ENCODE measurements at places on chromosomes 5 and 9.

DNA sequence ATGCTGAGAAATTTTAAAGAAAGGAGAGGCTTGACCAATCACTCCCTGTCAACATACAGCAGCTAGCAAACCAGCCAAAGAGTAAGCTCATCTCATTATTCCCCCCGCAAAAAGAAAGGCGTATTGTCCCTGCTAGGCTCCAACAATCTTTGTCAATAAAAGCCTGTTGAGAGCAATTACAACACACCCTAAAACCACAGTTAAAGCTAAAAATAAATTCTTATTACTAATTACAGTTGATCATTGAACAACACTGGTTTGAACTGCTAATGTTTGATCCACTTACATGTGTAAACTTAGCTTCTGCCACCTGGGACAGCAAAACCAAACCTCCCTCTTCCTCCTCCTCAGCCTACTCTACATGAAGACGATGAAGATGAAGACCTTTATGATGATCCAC, 151.2 kb downstream of the TSSK1B start:
- no peak for DNase-seq

- DNase-seq, result no peak
Observed at GRCh38 chr5:167814828-167815227, 476.6 kb upstream of the WWC1 start.

GRCh38 chr9:112162621-112163413, 12.3 kb downstream of the SUSD1 start:
- DNase-seq, result no peak

GRCh38 chr9:92734931-92735635, 29.6 kb downstream of the BICD2 start:
- DNase-seq, result no peak

- no peak for DNase-seq
Observed at GRCh38 chr5:174139623-174140022, 94.1 kb downstream of the NSG2 start.

DNA sequence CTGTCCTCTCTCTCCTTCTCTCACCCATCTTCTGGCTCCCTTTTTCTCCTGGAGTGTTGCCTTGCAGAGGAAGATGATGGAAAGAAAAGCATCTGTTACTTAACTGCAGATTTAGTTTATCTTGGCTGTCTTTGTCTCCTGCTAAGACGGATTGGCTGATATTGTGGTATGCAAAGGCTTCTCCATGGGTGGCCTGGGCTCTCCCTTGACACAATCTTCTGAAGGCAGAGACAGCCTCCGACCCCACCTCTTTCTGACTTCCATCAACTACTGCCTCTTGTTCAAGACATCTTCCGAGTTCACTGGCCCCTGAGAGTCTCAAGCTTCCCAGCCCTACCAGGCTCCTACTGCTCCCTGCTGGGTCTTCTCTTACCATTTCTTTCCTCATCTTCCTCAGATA, 403.7 kb downstream of the LRRC70 start:
- no peak for DNase-seq

GRCh38 chr5:103801681-103802080, 239.1 kb upstream of the NUDT12 start:
- DNase-seq, result no peak

DNA sequence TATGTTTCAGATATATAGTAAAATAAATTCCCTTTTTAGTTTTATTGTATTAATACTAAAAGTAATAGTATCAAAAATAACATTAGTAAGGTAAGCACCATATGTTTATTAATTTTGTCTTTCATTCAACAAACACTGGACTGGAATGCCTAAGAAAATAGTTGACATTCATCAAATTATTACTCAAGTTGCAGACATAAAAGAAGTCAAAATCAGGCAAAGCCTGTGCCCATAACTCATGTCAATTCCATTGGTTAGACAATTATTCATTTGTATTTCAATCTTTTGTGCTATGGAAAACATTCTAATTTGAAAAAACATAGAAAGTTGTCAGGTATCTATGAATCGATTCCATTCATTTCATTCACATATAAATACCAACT, 158.9 kb downstream of the CEMIP2 start:
- no peak for DNase-seq

GRCh38 chr5:139848508-139849100, 53.0 kb downstream of the PSD2 start:
- peak; percentile 7 for DNase-seq

GRCh38 chr9:16417749-16418148, 452.7 kb downstream of the BNC2 start:
- no peak for DNase-seq

DNA sequence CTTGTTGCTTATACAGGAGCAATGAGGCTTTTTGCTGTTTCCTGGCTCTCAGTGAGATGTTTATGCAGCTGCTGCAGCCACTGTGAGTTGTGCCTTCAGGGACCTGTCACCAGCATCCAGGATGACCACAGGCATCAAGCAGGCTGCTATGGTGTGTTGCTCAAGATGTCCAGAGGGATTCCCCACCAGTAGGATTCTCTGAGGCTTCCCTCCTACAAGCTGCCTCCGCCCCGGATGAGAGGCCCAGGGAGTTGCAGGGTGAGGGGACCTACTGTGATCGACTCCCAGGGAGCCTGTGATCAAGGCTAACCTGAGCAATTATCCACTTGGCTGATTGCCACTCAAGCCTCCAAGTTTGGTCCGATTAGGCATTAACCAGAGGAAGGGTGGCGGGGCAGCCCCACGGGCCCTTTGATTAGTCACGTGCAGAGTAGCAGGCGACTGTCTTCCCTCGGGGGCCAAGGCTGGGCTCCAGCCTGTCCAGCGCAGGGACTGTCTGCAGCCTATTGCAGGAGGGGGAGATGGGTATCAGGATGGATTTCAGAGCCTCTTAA, 1.8 kb upstream of the FAT2 start:
- DNase-seq, result no peak

DNA sequence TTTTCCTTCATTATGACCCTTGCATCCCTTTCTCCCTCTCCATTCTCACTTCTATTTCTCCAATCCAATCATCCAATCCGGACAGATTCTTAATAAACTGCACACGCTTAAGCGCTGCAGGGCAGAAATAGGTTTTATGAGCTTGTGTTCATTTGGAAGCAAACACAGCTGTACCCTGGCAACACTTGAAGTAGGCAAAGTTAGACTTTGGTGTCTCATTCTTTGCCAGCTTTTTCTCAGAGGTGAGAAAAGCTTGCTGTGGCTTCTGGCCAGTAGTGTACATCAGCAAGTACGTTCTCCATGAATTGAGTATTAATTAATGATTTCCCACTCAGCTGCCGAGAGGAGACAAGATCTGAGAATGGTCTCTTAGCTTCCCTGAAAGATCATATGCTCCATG, 88.5 kb downstream of the FBXO4 start:
- DNase-seq, result no peak

GRCh38 chr5:146945617-146946084, 67.1 kb upstream of the PPP2R2B start:
- DNase-seq, result no peak

DNA sequence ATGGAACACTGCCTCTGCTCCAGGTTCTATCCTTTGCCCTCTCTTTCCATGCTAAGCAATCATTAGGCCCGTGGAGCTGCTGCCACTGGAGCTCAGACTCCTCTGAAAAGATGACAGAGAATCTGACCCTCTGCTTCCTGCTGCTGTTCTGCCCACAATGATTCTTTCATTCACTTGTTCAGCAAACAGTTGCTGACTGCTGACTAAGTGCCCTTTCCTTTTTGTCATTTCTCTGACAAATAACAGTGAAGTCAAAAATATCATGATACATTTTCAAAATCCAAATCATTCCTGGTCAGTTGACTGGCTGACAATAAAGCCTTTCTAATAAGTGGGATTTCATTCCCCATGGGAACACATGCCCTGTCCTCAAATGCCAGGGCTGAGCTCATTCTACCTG, 110.1 kb downstream of the SIL1 start:
- no peak for DNase-seq

DNA sequence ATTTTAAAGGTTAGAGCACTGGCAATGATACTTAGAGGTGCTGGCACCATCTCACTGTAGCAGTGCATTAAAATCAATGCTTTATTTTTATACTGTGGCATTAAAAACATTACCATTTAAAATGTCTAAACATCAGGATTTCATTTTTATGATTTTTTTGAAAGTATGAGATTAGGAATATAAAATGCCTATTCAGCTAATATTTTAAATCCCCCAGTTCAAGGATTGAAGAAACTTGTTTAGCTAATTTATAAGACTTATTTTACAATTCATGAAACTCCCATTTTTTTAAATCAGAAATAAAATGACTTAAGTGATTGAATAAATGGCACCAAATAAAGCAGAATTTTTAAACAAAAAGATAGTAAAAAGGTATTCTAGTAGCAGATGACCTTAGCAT, 625.6 kb downstream of the RAB3C start:
- no peak for DNase-seq

GRCh38 chr9:90061187-90061586, 456.4 kb downstream of the GADD45G start:
- DNase-seq, result no peak

DNA sequence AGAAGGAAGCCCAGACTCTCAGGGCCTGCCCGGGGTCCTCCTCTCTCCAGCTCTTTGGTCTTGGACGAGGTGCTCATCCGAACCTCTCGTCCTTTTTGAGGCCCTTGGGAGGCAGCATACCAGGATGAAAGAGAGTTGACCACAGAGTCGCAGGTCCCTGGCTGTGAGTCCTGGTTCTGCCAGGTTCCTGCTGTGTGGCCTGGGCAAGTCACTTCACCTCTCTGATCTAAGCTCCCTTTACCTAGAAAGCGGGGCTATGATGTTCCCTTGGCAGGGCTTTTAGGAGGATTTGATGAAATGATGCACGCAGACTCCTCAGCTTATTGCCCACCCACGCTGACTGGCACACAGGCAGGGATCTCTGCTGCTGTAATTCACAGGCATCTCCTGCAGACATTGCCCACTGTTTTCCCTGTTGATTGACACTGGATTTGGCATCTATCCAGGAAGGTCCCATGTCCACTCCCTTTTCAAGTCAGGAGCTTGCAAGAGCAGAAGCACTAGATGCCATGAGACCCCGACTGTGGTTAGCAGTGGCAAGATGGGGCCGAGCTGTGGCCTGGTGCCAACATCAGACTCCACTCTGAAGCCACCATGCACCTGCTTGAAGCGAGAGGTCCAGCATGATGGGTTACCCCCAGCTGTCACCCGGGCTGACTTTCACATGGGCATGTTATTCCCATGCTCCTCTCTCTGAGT, 71.5 kb downstream of the MACROH2A1 start:
- DNase-seq, result no peak

- DNase-seq, result peak; percentile 75
Observed at GRCh38 chr9:104991144-104991953, 63.4 kb upstream of the ABCA1 start.

DNA sequence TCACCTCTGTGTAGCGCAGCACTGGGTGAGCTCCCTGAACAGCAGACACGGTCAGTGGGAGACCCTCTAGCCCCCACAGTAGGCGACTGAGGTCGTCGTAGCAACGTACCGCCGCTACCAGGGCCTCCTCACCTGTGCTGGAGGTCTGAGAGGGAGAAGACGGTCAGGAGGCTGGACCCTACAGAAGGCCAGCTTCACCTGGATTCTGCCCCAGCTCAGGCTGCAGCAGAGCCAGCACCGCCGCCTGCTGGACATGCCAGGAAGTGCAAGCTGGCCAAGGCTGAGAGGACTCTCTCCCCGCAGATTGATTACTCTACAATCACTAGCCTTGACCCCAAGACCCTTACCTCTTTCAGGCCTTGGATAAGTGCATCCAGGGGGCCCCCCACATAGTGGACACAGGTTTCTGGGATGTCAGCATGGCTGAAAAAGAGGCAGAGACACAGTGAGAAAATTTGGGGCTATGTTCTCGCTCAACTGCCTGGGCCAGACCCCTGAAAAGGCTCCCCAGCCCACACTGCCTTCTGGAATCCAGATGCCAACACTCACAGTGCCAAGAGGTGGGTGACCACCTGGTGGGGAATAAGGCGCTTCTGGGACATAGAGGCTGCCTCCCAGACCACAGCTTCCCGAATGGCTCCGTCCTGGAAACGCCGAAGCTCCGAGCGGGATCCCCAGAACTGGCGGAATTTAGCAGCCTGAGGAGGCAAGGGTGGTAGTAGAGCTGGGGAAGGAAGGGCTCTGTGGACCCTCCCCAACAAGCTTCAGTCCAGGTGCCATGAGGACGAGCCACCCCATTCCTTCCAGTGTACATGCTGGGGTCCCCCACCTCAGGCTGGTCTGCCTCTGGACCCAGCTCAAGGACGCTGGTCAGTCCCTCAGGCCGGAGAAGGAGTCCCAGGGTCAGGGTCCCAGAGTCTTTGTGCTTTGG, 6.9 kb downstream of the NOL6 start:
- DNase-seq, result peak; percentile 54

DNA sequence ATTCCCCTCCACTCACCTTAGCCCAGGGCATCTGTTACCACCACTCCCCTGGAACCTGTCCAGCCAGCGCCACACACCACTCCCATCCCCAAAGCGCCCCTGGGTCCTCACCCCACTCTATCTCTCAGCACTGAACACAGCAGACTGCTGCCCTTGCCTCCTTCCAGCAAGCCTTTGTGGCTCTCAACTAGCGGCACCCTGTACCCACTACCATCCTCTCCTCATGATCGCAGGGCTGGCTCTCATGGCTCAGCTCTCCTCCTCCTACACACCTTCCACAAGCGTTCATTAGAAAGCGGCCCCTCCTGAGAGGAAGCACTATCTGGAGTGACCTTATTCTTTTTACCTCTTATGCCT, 13.3 kb upstream of the BASP1 start:
- DNase-seq, result no peak

DNA sequence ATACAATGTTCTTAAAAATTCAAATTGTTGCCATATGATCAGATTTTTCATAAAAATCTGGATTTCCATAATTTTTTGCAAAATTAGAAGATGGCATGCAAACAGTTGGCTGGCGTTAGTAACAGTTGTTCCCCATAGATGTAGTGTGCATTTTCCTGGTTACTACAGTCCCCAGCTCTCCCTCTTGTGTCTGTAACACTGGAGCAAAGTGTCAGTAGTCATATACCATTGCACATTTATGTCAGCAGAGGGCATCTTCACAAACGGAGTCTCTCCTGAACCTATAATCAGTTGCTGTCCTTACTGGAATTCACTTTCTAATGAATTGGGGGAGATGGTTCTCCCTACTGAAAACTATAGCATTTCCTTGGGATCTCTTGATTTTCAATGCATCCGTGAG, 44.7 kb upstream of the DMAC1 start:
- no peak for DNase-seq

- DNase-seq, result no peak
Observed at GRCh38 chr5:141369994-141370848, at the start of gene PCDHGB3. TSS of gene PCDHGB3 (plus strand) at chr5:141370242. CDS start at chr5:141370395, 153 bp downstream.

GRCh38 chr5:173802670-173803165, 85.4 kb upstream of the CPEB4 start:
- DNase-seq, result no peak

DNA sequence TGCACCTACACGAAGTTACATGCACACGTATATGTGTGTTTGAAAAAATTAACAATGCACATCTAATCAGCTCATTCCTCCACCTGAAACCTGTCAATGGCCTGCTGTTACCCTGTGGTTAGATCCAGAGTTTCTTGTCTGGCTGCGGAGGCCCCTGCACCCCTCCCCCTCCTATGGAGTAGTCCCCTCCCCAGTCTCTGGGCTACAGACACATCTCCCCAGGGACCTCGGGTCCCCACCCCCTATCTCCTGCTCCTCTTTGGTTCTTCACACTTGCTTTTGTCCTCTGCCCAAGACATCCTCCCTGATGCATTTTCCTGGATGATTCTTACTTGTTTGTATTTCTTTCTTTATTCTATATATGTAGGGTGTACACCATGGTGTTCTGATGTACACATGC, 27.2 kb downstream of the FAM240B start:
- DNase-seq, result no peak
